Adrenal gland (tissue), 19 donors: ENCODE measurements at places on chromosomes 11 and 22.

- DNase-seq: no peak
Observed at GRCh38 chr11:2552210-2552609, 107.4 kb downstream of the KCNQ1 start.

GRCh38 chr11:69210310-69211035 lies 54.7 kb downstream of the SMIM38 start:
- peak; percentile 77 for DNase-seq

DNA sequence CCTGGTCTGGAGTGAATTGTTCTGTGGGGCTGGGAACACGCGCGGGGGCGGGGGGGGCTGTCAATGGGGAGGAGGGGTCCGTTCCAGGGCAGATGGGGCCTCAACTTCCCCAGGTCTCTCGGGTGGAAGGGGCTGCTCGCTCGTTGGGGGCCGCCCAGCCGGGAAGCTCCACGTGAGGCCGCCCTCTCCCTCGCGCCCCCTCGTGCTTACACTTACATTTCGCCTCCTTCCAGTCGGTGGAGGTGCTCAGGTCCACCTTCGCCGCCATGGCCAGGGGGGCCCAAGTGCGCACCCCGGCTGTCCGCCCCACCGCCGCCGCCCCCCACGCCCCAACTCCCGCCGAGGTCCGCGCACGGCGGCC lies 452 bp downstream of the MACROD1 start:
- DNase-seq: no peak

DNA sequence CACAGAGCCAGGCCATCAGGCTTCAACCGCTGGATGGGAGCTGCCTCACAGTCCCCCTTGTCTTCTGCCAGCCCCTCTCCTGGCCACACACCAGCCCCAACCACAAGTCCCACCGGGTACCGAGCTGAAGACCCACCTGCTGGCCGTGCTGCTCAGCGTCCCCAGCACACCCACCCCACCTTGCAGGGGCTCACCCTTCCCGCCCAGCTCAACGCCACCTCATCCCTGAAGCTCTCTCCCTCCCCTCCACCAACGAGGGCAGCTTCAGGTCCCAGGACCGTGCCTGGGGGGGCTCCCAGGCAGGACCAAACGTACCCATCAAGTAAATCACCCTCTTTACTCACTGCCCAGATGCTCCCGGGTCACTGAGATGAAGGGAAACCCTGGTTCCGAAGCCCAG lies 141.0 kb downstream of the CRYBB2 start:
- DNase-seq: no peak

- no peak for DNase-seq
Observed at GRCh38 chr11:130340671-130341319, 26.1 kb upstream of the ZBTB44 start.

DNA sequence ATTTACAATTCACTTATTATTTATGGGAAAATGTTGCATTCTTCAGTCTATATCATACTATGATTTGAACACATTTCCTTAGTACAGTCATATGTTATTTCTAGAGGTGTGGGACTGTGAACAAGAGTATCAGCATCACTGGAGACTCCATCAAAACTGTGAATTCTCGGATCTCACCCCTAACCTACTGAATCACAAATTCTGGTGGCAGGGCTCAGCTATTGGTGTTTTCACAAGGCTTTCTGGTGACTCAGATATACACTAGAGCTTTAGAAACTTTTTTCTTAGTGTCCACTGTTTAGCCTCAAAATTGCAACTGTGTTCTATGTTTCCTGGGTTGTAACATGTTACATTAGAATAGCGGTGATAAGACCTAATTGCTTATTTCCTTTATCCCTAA lies 352.9 kb upstream of the DDI1 start:
- DNase-seq: no peak

DNA sequence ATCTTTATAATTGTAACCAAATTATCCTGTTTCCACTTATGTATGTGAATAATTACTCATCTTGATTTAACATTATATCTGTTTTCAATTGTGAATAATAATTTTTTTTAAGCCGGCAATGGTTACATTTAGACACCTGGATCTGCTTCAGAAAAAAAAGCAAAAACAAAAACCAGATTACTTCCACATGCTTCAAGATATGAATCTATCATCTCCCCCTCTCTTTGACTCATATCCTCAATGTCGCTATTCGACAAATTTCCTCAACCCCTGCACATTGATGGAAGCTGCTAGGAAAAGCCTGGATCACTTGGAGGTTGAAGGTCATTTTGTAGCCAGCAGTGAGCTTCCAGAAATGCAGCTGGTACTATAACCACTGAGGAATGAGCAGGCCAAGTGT lies 42.7 kb downstream of the SLC1A2 start:
- DNase-seq: no peak

DNA sequence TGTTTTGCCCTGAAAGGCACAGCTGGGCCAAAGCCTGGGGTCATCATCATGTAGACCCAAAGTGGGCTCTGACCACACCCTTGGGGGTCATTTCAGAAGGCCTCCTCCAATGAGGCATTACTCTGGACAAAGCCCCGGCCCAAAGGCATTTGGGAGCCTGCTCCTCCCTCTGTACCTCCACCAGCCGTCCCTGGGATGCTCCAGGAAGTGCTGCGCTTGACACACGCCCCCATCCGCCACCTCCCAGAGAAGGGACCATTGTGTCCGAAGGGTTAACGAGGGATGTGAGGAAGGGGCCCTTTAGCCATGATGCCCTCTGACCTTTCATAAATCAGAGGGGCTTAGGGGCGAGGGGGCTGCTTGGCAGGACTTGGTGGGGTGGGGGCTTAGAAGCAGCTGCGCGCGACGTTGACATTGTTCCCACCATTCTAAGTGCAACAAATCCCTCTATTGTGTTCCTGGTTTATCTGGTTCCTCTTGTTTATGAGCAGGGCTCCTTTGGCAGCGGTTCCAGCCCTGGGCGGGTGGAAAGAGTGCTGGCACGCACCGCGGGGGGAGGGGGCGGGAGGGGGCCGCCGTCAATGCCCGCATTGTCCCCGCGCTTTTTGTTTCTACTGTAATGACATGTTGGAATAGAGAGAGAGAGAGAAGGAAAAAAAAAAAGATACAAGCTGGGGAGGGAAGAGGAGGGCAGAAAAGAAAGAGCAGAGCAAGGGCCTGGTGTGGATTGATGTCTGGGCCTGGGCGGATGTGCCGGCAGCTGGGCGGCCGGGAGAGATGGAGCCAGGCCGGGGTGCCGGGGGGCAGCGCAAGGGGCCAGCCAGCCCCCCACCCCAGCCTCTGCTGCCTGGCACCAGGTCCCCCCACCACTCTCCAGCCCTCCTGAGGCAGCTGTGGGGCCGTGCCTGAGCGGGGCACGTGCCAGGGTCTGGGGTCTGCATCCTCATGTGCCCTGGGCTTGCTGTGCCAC lies 32.1 kb upstream of the SOX10 start:
- peak; percentile 71 for DNase-seq

DNA sequence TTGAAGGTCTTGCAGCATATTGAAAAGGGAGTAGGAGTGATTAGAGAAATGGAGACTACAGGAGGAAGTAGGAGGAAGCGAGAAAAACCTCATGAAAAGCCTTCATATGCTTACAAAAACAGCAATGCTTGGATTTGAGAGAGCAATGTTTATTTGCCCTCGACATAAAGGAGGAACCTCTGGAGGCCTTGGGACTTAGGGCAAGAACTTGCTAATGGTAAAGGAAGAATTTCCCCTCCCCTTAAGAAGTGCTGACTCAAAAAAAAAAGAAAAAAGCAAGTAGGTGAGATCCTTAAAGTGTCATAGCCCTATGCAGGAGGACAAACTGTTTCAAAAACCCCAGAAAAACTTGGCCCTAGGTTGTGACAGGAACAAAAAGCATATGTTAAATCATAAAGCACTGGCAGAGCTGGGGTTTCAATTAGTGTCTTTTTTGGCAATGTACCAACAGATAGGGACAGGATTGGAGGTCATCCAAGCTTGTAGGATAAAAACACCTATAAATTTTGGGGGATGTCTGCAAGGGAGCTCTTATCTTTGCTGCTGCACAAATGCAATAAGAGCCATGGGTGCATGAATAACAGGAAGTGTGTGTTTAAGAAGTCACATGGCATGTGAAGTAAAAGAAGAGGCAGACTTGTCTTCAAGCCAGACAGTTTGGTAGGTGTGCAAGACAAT lies 4.9 kb downstream of the GLYAT start:
- no peak for DNase-seq

DNA sequence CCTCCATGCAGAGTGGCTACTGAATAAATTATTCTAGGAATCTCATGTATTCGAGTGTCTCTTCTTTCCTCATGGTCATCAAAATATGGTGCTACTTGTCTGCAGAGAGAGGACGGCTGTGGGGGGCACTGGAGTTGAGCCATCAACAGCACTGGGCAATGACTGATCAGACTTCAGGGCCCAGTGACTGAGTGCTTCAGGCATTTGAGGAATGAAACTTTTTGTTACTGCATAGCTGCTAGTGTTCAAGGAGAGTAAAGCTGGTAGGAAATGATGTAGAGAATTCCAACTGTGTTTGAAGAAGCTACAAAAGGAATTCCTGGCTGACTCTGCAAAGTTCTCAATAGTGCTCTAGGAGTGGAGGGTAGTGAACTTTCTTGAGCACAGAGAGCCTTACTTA lies 277.7 kb downstream of the CADM1 start:
- no peak for DNase-seq

DNA sequence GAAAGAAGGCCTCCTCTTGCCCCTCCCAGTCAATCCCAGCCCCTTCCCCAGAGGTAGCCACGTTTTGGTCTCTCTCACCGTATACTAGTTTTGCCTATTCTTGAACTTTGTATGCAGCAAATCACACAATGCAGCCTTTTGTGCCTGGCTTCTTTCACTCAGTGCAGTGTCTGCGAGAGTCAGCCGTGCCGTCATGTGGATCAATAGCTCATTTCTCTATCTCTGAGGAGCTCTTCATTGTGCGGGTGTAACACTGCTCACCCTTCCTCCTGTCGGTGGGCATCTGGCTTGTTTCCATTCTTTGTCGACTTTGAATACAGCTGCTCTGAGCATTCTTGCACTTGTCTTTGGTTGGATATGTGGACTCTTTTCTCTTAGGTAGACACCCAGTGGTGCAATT lies 146.5 kb downstream of the CACNA1I start:
- DNase-seq: no peak

- no peak for DNase-seq
Observed at GRCh38 chr11:2452321-2453012, 7.7 kb downstream of the KCNQ1 start.

- DNase-seq: no peak
Observed at GRCh38 chr11:9693801-9694553, 30.1 kb downstream of the SWAP70 start.

DNA sequence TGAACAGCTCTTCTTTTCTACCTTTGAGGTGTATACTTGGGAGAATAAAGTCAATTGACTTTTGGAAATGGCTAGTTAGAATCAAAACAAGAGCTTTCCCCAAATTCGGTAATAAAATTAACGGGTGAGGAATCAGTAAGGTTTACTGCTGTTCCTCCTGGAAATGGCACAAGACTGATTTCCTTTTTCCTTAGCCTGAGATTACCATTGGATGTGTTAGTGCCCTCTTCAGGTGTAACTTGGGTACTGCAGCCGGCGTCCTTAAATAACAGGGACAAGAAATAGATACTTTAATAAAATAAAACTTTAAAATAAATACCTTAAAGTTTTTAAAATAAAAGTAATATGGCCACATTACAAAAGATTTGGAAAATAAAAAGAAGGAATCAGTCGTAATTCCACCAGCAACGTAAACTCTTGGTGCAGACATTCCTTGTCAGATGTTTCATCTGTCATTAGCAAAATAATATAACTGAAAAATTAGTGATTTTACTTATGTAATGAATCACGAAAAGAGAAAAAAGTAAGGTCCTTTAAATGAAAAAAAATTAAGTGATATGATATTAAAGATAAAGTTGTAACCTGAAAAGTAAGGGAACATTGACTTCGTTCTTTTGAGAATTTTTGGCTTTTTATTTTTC lies 29.7 kb downstream of the ZFTA start:
- DNase-seq: peak; percentile 80

GRCh38 chr22:22673099-22673498 lies 28.7 kb downstream of the GGTLC2 start:
- no peak for DNase-seq

DNA sequence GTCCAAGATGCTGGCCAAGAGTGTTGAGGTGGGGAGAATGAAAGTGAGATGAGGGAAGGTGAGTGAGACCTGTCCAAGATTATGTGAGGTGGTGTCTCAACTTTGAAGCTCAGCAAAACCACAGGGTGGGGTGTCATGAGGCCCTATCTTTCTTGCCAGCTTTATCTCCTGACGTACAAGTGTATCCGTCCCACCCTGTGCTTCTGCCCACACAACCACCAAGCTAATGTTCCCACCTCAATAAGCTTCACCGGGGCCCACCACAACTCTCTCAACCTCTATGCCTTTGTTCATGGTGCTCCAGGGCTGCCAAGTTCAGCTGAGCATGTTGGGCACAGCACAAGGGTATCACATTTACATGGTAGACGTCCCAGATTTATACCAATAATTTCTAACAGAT lies 7.1 kb upstream of the TPST2 start:
- DNase-seq: no peak

- DNase-seq: no peak
Observed at GRCh38 chr22:28246397-28246796, 327.3 kb upstream of the PITPNB start.

- DNase-seq: no peak
Observed at GRCh38 chr11:118156531-118157185, 4.0 kb upstream of the SCN4B start.

DNA sequence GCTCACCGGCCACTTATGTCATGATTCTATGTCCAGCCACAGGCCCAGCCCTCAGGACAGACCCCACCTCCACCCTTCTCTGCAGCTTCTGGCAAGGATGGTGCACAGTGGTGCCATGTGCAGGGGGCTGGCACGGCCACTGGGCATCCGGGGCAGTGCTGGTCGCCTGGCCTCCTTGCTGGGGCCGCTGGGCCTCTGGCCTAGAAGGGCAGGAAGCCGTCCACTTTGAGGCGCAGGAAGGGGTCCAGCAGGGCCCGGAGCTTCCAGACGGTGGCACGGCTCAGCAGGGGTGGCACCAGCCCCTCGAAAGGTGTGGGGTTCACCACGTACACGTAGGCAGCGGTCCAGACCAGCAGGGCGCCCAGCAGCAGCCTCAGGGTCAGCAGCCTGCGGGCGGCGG lies 2.4 kb downstream of the CCDC188 start:
- DNase-seq: no peak

DNA sequence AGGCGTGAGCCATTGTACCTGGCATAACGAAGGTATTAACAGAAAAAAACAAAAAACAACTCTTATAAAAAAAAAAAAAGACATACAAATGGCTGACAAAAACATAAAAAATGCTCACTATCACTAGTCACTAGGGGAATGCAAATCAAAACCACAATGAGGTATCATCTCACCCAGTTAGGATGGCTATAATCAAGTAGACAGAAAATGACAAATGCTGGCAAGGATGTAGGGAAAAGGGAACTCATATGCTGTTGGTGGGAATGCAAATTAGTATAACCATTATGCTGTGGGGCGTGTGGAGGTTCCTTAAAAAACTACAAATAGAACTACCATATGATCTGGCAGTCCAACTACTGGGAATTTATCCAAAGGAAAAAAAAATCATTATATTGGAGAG lies 17.0 kb downstream of the THY1 start:
- no peak for DNase-seq
